ENCODE measurements at places on chromosomes 6 and 20.

GRCh38 chr20:63055575-63056235 is 48.9 kb upstream of the BHLHE23 start:
- DNase-seq = no peak

DNA sequence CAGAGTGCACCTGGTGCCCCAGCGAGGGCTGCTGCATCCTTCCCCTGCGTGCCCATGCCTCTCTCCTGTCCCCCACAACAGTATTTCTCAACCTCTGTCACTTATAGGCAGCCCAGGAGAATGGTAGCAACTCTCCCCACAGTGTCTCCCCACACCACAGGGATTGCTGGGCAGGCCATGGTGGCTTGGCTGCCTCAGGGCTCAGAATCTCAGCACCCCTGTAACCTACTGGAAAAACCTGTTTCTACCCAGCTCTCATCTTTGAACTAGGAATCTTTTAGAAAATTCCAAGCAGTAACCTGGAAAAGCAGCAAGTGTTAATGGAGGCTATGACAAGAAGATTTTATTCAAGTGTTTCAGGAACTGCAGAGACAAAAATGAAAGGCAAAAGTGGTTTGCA is 38.0 kb downstream of the CD164 start:
- DNase-seq = no peak

DNA sequence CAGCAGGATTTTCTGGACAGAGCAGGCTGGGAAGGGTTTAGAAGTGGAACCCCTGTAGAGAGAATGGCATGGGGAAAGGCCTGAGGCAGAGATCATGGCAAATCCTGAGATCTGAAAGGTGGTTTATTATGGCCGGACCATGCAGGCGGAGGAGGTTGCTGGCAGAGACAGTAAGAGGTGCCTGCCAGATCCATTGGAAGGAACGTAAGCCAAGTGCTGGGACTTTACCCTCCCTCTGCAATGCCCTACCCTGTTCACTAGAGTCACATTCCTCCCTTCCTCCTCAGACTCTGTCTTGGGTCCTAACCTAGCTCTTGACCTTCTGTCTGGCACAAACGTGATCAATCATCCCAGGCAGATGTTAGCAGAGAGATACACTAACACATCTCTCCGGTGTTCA is 66.4 kb upstream of the SLC22A23 start:
- DNase-seq = no peak

DNA sequence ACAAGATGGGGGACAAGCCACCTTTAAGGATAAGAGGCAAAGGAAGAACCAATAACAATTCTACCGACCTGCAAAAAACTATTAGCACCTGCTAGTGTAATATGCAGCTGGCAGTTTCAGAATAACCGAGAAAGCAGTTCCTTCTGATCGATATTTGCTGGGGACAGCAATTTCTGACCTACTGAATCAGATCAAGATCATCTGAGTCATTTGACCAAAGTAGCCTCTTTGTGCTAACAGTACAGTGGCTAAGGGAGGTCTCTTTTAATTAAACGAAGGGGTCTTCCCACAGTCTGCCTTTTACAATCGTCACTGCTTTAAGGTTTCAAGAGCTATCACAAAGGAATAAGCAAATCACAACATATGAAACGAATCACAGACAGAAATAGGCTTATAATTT is 318.9 kb downstream of the BTBD9 start:
- no peak for DNase-seq

DNA sequence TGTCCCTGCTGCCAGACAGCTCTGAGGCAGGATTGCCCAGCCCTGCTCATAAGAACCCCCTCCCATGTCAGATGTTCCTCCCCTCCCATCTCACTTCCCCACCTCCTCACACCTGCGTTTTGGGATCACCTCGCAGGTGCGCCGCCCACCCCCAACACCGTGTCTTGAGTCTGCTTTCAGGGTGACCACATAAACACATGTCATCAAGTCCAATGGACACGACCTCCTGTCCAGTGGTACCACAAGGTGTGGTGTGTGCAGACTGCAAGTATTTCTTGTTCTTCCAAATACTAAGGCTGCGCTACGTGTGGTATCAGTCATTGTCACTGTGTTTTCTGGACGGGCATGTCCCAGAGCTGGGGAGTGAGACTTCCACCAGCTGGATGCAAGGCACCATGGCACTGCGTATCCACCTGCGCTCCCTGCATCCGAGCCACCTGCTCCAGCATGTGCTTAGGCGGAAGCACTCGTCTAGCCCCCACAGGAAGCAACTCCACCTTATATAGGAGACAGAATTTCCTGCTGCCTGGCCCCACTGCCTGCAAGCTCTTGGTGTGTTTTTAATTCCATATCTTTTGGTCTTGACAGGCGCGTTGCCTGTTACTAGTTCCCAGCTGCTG is 119.7 kb upstream of the NXT1 start:
- DNase-seq = no peak

- DNase-seq = no peak
These were observed 40.3 kb upstream of the OGFRL1 start for GRCh38 chr6:71248306-71248765.

- no peak for DNase-seq
These were observed 66.9 kb downstream of the BCKDHB start for GRCh38 chr6:80173411-80173810.

- DNase-seq = no peak
These were observed 19.8 kb downstream of the MTFR2 start for GRCh38 chr6:136230219-136230853.

All from NCI-H1092 (cell line).